ENCODE measurements at places on chromosomes 5 and 9. TPM values are rescaled to one million over a fixed set of nuclear protein-coding genes. Genes with fewer than 3 reads are reported as not detected.

DNA sequence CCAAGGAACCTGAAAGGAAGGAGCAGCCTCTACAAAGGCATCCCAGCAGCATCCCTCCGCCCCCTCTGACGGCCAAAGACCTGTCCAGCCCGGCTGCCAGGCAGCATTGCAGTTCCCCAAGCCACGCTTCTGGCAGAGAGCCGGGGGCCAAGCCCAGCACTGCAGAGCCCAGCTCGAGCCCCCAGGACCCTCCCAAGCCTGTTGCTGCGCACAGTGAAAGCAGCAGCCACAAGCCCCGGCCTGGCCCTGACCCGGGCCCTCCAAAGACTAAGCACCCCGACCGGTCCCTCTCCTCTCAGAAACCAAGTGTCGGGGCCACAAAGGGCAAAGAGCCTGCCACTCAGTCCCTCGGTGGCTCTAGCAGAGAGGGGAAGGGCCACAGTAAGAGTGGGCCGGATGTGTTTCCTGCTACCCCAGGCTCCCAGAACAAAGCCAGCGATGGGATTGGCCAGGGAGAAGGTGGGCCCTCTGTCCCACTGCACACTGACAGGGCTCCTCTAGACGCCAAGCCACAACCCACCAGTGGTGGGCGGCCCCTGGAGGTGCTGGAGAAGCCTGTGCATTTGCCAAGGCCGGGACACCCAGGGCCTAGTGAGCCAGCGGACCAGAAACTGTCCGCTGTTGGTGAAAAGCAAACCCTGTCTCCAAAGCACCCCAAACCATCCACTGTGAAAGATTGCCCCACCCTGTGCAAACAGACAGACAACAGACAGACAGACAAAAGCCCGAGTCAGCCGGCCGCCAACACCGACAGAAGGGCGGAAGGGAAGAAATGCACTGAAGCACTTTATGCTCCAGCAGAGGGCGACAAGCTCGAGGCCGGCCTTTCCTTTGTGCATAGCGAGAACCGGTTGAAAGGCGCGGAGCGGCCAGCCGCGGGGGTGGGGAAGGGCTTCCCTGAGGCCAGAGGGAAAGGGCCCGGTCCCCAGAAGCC is 30.8 kb downstream of the CD180 start:
- no peak for DNase-seq

- DNase-seq, result no peak
These were observed 215.1 kb upstream of the RFX3 start for GRCh38 chr9:3740690-3741419.

GRCh38 chr5:65334077-65334476 is 147.6 kb downstream of the ADAMTS6 start:
- DNase-seq, result no peak

DNA sequence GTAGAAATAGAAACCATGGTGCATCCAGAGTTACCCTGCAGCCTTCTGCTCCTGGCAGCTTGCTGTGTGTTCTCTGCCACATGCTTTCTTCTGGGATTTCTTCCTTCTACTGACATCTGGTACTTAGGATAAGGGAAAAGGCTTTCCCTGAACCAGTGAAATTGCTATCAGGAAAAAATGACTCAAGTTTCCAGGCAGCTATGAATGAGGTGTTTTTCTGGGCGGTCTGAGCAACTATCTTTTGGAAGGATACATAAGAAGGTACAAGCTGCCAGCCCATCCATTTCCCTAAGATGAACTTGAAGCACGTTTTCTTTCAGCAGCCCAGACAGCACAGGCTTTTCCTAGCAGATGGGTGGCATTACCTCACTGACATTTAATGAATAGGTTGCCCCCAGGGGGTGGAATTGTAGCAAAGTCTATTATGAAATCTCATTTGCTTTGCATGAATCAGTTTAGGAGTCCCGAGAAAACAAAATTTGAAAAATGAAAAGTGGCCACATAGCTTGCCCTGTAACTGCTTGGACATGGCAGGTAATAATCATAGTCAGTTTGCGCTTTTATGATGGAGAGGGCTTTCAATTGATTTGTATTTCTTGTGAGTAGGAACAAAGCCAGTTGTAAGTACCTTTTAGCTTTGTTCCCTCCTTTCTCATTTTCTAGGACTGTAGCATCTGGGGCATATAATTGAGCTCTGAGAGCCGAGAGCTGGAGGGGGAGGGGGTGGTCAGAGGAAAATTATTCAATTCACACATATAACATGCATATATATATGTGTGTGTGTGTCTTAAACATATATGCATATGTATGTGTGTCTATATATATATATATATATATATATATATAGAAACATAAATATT is 108.5 kb downstream of the C9orf152 start:
- DNase-seq, result no peak

DNA sequence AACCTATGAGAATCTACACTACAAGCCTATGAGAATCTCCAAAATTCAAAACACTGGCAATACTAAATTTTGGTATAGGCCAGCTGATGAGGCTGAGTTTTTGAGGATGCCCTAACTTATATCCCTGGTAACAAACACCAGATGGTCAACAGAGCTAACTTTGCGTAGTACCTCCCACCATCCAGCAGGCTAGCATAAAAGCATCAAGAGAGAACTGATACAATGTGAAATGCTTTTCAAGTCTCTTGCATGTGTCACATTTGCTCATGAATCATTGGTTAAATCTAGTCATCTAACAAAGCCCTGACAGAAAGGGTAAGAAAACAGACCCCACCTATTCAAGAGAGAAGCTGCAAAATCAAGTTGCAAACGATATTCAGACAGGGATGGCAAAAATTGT is 1609.7 kb upstream of the CDH9 start:
- DNase-seq, result no peak

GRCh38 chr5:163362840-163363371 is 74.5 kb upstream of the CCNG1 start:
- no peak for DNase-seq

GRCh38 chr9:5760338-5760737 is 72.6 kb downstream of the ERMP1 start:
- DNase-seq, result no peak

GRCh38 chr5:147746986-147747385 is 35.5 kb downstream of the JAKMIP2 start:
- DNase-seq, result no peak

GRCh38 chr5:80128141-80128540 is 93.0 kb downstream of the THBS4 start:
- DNase-seq, result no peak

GRCh38 chr5:142353071-142353472 is 28.3 kb upstream of the SPRY4 start:
- DNase-seq, result no peak

DNA sequence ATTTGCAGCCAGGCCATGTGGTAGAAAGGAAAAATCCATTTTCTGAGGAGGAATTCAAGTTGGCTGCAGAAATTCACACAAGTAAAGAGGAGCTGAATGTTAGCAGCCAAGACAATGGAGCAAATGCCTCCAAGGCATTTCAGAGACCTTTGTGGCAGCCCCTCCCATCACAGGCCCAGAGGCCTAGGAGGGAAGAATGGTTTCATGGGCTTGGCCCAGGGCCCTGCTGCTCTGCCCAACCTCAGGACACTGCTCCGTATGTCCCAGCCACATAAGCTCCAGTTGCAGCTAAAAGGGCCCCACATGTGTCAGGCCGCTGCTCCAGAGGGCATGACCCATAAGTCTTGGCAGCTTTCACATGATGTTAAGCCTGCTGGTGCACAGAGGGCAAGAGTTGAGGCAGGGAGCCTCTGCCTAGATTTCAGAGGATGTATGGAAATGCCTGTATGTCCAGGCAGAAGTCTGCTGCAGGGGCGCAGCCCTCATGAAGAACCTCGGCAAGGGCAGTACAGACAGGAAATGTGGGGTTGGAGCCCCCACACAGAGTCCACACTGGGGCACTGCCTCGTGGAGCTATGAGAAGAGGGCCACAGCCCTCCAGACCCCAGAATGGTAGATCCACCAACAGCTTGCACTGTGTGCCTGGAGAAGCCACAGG is 144.2 kb upstream of the EPB41L4A start:
- DNase-seq, result no peak

DNA sequence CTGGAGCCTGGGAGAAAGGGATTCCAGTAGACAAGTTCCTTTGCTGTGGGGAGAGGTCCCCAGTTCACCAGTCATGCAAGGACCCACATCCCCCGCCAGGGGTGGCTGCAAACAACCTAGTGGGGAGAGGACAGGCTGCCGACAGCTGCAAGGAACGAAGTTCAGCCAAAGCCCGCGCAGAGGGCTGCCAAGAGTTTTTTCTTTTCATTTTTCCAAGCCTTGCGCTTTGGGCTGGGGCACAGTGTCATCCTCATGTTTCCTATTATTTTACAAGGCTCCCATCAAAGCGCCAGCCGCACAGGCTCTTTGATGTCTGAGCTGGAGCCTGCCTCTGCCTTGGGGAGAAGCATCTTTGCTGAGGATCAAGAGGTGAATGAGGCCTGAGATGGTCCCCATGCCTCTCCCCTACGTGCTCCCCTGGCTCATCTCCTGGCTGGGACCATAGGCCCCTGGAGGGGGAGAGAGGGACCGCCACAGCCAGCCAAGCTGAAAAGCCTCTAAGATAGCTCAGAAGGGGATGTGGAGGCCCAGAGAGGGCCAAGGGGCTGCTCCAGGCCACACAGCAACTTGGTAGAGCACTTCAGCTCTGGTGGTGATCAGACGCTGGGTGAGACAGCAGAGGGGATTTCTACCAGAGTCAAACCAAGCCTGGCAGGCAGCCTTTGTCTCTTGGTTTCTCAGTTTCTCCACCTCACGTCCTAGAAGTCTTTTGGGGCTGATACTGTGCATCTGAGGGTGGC is 50.4 kb upstream of the SYNPO start:
- DNase-seq, result no peak

DNA sequence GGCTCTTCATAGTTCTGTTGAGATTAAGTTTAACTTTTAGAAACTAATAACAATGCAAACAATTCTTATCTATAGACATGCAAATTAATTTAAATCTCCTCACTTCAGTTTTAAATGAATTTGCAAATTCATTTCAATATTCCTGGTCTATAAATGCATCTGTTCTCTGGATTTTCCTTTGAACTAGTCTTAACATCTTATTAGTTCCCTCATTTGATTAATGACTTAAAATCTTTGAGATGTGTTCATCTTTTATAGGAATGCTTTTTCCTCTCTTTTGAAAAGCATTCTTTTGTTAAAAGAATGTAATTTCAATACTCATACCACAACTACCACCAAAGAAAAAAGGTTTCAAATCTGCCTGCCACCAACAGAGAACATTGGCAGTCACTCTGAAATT is 169.4 kb downstream of the RASEF start:
- no peak for DNase-seq

- no peak for DNase-seq
These were observed 2.0 kb upstream of the ROPN1L start for GRCh38 chr5:10439692-10440091.

ANXA2R gene
- total RNA-seq, result 10.6 TPM

TAF11L7 gene
- total RNA-seq, result not detected

SH3TC2 gene
- 2.0 TPM for total RNA-seq

F2RL1 gene
- total RNA-seq, result 6.6 TPM

WWC1 gene
- 18.7 TPM for total RNA-seq
